ENCODE measurements at places on chromosomes 1 and 21. TPM values are rescaled to one million over a fixed set of nuclear protein-coding genes. Genes with fewer than 3 reads are reported as not detected.
A peak's percentile ranks its signal among the peaks of the same experiment; 100 is the strongest.

The C4BPA gene
- total RNA-seq: 0.08 TPM

The S100A1 gene
- total RNA-seq: 2,267 TPM

The DCST1 gene
- total RNA-seq: not detected

DNA sequence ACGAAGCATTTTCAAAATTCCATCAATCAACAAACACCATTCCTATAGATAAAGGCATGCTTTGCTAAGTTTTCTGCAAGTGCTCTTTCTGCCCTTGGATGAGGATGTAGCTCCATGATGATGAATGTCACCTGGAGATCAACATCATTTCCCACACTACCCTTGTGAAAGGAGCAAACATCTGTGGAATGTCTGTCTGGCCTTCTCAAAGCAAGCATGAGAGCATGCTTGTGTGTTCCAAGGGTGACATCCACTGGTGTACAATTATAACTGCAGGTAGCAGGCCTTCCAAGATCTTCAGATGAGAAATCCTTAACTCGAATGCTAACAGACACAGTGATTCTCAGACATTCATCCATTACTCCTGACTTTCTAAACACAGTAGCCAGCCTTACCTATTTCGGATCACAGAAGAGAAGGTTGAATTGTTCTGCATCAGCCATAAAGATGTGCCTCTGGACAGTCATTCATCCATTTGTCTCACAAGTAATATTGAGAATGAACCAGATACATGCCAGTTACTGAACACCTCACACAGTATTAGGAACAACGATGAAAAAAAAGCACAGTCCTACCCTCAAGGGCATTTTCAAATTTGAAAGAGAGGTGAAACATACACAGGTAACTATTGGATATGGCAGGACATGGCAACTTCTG lies 162.4 kb downstream of the TPR start:
- no peak for DNase-seq

GRCh38 chr1:62735491-62736171 lies 47.4 kb upstream of the DOCK7 start:
- DNase-seq: no peak

GRCh38 chr1:28297826-28298225 lies 31.0 kb upstream of the MED18 start:
- DNase-seq: no peak

The SPATA6 gene
- 9.8 TPM for total RNA-seq

The KCNJ9 gene
- not detected for total RNA-seq

DNA sequence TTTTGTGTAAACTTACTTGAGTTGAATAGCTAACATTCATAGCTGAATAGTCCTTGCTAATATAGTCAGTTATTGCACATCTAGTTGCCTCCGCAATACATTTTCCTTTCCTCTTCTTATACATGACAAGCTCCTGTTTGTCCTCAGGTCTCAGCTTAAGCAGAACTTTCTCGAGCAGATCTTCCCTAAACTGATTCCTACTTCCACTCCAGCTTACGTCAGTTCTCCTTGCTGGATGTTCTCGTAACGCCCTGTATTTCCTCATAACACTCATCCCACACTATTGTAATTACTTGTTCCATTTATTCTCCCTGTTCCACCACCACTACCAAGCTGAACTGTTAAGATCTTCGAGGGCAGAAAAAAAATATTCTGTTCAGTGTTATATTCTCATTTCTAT lies 15.1 kb upstream of the OMA1 start:
- no peak for DNase-seq

The HSF2BP gene
- total RNA-seq: not detected

GRCh38 chr21:45870421-45870820 lies 111.1 kb upstream of the COL6A1 start:
- no peak for DNase-seq

GRCh38 chr1:32031578-32032274 lies 18.1 kb downstream of the KHDRBS1 start:
- no peak for DNase-seq

The SYCP1 gene
- total RNA-seq: not detected

The DYNLT4 gene
- total RNA-seq: 1.1 TPM

The FAM3B gene
- not detected for total RNA-seq

GRCh38 chr1:155643230-155643629 lies 33.2 kb downstream of the MSTO1 start:
- DNase-seq: no peak

The GALE gene
- total RNA-seq: 5.3 TPM

DNA sequence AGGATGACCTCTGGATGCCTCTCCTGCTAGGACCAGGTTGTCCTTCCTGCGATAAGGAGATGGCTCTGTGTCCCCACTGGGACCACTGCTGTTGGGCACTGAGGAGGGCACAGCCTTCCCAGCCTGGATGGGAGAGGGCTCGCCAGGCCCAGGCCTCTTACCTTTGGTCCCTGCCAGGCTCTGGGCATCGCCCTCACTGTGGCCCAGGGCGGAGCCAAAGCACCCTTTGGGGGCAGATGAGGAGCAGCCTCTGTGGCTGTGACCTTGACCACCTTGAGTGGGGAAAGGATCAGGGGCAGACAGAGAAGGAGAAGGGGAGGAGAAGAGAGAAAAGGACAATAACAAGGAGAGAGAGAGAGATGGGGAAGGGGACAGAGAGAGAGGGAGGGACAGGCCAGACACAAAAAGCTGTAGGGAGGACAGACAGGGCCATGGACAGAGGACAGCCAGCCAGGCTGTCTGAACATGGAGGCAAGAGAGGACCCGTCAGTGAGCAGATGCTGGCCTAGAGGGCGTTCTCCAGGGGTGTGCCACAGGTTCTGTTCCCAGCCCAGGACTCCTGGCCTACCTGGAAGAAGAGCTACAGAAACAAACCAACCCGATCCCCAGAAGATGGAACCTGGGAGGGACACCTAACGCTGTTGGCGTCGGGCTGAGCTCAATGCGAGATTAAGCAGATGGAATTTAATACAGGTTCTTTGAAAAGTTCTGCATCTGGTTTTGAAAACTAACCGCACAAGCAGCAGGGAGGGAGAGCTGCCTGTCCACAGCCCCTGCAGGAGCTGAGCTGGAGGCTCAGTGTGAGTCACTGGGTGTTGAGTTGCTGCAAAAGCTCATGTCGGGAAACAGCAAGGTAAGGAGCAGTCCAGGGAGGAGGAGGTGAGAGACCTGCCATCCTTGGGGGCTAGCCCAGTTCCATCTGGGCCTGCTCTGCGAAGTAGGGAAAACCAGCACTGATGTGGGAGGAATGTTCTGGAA lies 262.1 kb downstream of the PTPRU start:
- DNase-seq: no peak

DNA sequence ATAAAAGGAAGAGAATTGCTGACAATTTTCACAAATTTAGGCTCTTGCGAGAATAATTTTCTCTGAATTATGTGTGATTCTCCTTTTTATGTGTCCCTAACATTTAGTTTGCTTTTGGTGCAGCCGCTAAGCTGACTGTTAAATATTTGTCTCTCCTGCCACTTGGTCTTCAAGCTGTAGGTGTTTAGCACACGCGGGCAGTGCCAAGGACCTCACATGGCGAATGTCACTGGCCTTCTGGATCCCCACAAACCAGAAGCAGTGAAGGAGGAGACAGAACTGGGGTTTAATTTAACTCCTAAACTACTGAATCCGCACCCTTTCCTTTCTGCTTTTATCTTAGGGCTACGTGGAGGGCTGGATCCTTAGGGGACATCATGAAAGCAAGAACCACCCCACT lies 120.0 kb downstream of the KAZN start:
- DNase-seq: no peak

The CAPN8 gene
- not detected for total RNA-seq

The TTLL7 gene
- total RNA-seq: 3.6 TPM

DNA sequence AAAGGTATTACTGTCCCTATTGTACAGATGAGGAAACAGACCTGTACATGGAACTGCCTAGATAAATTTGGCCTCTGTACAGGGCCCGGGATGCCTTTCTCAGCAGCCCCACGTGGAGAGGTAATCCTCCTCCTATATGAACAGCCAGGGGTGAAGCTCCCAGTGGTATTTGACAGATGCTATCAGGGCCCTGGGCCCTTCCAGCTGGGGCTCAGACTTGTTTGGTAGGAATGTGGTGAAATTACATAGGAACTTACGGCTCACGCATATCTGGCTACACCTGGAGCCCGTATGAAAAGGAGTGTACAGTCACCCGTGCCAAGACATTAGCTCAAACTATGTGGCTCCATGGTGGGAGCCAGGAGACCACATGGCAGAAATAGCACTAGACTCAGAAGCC lies 24.8 kb upstream of the TCEA3 start:
- no peak for DNase-seq

DNA sequence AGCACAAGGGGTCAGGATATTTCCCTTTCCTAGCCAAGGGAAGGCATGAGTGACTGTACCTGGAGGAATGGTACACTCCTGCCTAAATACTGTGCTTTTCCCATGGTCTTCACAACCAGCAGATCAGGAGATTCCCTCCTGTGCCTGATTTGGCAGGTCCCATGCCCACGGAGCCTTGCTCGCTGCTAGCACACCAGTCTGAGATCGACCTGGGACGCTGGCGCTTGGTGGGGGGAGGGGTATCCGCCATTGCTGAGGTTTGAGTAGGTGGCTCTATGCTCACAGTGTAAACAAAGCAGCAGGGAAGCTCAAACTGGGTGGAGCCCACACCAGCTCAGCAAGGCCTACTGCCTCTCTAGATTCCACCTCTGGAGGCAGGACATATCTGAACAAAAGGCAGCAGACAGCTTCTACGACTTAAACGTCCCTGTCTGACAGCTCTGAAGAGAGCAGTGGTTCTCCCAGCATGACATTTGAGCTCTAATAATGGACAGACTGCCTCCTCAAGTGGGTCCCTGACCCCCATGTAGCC lies 486.0 kb upstream of the CHRM3 start:
- no peak for DNase-seq

The DCAF8 gene
- total RNA-seq: 146 TPM

- no peak for DNase-seq
Measured at GRCh38 chr1:115496904-115497527, 144.8 kb upstream of the VANGL1 start.

DNA sequence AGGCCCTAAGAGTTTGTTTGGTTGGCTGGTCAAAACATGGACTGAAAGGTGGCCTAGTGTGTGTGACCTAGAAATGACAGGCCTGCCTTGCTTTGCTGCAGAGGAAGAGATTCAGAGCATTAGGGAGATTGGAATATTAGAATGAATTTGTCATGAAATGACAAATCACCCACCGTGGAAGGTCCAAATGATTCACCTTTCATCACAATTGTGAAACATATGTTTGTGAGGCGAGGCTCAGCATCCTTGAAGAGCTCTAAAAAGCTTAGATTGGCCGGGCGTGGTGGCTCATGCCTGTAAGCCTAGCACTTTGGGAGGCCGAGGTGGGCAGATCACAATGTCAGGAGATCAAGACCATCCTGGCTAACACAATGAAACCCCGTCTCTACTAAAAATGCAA lies 5.5 kb downstream of the LCE1B start:
- DNase-seq: no peak

DNA sequence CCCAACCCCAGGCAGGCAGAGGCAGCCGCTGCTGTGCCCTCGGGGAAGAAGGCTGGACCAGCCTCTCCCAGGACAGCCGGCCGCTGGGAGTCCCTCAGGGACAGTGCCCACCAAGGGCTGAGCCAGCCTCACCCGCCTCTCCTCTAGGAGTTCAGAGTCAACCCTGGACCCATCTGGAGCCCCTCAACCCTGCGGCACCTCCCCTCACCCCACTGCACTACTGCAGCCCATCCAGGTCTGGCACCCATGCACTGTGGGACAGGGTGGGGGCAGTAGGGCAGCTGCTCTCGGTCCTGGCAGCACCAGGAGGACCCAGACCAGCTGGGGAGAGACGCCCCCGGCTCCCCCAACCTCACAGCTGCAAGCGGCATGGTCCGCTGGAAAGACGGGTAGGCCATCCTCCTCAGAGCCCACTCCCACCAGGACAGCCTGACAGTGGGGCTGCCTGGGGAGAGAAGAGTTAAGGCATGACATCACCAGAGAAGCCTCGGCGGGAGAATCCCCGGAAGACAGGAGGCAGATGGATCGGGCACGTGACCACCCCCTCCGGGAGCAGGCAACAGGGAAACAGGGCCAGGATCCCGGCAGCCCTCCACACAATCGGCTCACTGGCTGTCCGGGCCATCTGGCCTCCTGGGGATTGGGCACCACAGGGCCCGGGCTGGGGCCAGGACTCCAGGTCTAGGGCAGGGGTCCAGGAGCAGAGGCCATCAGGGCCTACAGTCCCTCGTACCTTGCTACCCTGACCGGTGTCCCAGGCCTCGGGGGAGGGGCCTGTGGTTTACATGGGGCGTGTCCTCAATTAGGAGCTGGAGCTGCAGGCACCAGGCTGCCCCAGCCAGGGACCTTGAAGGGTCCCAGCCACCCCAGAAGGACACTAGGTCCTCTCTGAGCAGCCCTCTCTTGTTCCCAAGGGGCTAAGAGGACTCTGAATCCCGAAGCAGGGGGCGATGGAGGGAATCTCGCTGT lies 3.1 kb downstream of the ACAP3 start:
- DNase-seq: peak; percentile 86

- DNase-seq: no peak
Measured at GRCh38 chr1:25772692-25773245, 27.2 kb upstream of the SELENON start.
